ENCODE measurements at places on chromosomes 1 and 21.
A peak's percentile ranks its signal among the peaks of the same experiment; 100 is the strongest.

DNA sequence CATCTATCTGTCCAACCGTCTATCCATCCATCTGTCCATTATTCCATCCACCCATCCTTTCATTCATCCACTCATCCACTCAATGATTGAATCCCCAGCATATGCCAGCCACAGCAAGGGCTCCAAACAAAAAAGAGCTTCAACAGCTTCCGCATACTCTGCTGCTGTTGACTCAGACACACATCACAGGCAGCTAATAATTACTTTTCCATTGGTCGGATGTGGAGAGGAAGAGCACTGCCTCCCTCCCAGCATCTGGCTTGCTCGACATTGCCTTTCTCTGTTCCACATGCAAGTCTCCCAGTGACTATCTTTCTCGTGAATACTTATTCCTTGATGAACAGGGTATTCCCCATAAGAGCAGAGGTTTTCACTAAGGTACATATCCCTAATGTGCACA, 176.5 kb downstream of the HIVEP3 start:
- DNase-seq, result peak; percentile 87

DNA sequence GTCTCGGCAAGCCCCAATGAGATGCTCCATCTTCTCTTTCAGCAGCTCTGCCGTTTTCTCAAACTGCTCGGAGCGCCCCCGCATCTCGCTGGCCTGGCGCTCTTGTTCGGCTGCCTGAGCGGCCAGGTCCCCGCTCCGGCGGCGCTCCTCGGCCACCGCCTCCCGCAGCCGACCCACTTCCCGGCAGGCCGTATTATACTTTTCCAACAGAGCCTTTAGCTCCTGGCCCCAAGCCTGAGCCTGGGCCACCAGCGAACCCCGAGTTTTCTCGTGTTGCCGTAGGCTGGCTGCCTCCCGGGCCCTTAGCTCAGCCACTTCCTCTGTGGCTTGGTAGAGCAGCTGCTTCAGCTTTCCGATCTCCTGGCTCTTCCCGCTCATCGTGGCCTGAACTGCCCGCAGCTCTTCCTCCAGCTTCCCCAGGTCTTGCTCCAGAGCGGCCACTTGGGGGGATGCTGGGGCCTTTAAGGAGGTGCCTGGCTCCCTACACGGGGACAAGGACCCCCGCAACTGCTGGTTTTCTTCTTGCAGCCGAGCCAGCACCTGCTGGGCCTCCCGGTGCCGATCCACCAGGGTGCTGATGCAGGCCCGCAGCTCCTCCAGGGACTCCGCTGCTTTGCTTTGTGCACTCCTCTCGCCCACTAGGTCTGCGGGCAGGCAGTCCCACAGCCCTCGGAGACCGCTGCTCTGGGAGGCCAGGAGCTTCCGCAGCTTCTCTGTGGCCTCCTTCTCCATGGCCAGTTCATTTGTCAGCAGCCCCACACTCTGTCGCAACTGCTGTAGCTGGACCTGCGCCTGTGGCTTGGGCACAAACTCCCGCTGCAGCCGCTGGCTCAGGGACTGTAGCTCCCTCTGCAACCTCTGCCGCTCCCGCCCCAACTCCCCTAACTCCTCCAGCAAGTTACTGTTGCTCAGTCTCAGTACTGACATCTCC, 13.4 kb upstream of the PIAS3 start:
- DNase-seq, result peak; percentile 53

DNA sequence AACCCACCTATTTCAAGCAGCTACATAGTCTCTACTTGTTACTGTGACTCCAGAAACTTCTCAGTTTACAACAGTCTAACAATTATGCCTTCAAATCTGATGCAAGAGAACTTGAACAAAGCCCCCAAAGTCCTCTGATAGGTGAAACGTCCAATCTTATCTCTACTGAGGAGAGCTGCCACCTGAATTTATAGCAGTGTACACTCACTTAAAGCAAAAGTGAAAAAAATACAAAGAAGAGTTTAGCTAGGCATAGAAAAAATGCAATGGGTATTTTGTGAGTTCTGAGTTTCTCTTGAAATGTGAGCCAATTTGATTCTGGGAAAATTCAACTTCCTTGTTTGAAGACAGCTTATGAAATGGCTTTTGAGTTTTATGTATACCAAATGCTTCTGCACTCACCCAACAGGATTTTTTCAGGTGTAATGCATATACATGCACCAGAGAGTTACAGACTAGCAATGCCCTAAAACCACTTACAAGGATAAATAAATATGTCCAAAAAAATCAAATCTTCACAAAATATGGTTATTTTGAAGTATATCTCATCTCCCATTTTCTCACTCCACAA, 17.8 kb upstream of the CLIC6 start:
- DNase-seq, result no peak

DNA sequence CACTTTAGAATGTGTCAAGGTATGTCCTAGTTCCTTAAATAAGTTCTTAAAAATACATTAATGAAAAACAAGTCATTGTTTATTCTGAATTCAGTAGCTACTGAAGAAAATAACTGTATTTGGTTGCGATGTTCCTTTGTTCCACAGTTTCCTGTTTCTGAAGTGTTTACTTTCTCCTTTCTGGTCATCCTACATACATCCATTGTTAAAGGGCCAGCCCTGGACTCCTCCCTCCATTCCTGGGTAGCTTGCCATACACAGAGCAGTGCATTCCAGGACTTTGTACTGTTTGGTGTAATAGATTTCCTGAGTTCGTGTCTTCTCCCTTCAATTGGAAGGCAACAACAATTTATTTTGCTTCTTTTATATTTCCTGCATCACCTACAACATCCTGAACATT, 845.4 kb upstream of the CXADR start:
- no peak for DNase-seq

GRCh38 chr1:94532077-94532476, 9.5 kb downstream of the F3 start:
- no peak for DNase-seq

DNA sequence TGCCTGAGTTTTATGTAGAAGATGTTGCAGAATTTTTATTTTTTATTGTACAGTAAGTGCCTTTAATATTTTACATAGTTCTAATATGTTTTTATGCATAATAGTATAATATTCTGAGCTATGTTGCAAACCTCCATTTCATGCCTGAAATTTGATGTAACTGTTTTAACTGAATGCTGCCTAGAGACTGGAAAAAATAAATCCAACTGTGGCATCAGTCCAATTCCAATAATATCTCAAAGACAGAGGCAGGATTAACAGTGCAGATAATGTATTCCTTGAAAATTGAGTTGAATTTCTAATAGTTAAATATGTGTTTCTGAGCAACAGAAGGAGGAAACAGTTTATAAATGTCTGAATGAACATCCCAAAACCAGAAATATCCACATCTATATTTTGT, 61.1 kb upstream of the KIF1B start:
- DNase-seq, result no peak

DNA sequence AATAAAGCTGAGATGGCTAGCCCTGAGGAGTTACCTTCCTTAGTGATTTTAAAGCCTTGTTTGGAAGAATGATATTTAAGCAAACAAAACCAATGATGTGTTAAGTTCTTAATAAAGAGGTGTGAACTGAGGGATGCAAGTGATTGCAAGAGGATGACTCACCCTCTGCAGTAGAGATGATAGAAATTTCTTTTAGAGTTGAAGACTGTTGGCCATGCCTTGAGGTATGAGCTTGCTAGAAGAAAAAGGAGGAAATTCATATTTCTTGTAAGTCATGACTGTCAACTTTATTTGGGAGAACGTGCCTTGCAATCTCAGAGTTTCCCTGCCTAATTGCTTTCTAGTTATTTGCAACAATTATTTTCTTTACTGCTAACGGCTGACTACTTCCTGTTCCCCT, 94.7 kb downstream of the PLA2G4A start:
- DNase-seq, result no peak

DNA sequence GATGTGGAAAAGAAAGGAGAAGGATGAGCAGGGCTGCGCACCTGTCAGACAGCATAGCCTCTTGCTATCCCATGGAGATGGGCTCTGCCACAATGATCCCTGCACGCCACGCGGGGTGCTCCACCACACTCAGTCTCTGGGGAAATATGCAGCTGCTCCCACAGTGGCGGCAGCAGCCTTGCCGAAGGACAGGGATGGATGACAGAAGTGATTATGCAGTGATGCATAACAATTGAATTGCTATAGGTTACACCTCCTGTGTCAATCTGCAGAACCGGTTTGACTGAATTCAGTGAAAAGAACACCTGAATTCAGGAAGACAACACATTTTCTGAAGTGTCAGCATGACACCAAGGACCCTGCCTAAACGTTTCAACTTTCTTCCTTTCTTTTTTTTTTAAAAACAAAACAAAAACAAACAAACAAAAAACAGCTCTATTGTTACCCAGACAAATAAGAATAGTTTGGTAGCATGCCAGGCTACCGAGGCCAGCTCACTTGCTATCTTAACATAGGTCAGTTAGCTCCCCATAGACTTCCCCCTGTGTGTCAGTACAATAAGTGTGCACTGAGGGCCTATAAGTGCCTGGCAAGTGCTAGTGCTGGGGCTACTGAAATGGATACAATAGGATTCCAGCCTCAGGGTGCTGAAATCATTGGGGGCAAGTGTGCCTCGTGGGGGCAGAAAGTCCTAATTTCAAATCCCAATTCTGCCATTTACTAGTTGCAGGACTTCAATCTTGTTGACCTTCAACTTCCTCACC, 127.6 kb upstream of the LMO4 start:
- no peak for DNase-seq
